ENCODE measurements at places on chromosomes 2 and 18. TPM values are rescaled to one million over a fixed set of nuclear protein-coding genes. Genes with fewer than 3 reads are reported as not detected.

Gene REG3A
- not detected for total RNA-seq

Gene ARHGAP28
- total RNA-seq: not detected

Gene GRB14
- total RNA-seq: not detected

Gene CD207
- not detected for total RNA-seq

Gene PAIP2B
- 9.9 TPM for total RNA-seq

Gene OTOS
- total RNA-seq: not detected

Gene WNT6
- 0.26 TPM for total RNA-seq

Gene DSG2
- not detected for total RNA-seq

Gene AQP12B
- total RNA-seq: not detected

Gene COL4A3
- total RNA-seq: not detected

Gene CGREF1
- total RNA-seq: not detected

Gene ERBB4
- total RNA-seq: not detected

Gene PRKRA
- 51.0 TPM for total RNA-seq

Gene NFATC1
- 69.6 TPM for total RNA-seq

Gene AMER3
- not detected for total RNA-seq

Gene OLA1
- 31.1 TPM for total RNA-seq

Gene CFAP65
- not detected for total RNA-seq
